ENCODE measurements at places on chromosomes 7 and 10. TPM values are rescaled to one million over a fixed set of nuclear protein-coding genes. Genes with fewer than 3 reads are reported as not detected.

Gene GPR26
- not detected for total RNA-seq

Gene C10orf143
- total RNA-seq: 0.44 TPM

Gene TMEM72
- total RNA-seq: not detected

Gene IFIT2
- 8.2 TPM for total RNA-seq

Gene GALNT17
- total RNA-seq: under 0.01 TPM

Gene NSUN5
- total RNA-seq: 24.3 TPM

Gene TMEM130
- 0.11 TPM for total RNA-seq

Gene MKI67
- 10.1 TPM for total RNA-seq

Gene OR2A1
- total RNA-seq: not detected

Gene POMZP3
- total RNA-seq: 1.8 TPM

Gene ARF5
- total RNA-seq: 116 TPM

Gene RHOBTB1
- total RNA-seq: 16.4 TPM

Gene KCND2
- 2.0 TPM for total RNA-seq

Gene KLLN
- 0.33 TPM for total RNA-seq

Gene ZNF804B
- total RNA-seq: not detected

Gene FKBP6
- under 0.01 TPM for total RNA-seq

Gene ZNF467
- total RNA-seq: 0.22 TPM

Gene ZNF716
- not detected for total RNA-seq

Gene LIPM
- not detected for total RNA-seq

Gene ZNF277
- 52.2 TPM for total RNA-seq

Gene ACBD7
- total RNA-seq: 4.5 TPM

Gene SPDYE1
- not detected for total RNA-seq

Gene LEP
- 0.12 TPM for total RNA-seq

Gene ERVW-1
- total RNA-seq: not detected

Gene PODXL
- 3.2 TPM for total RNA-seq

Gene SPDYE2B
- not detected for total RNA-seq

Gene ITGA8
- 1.1 TPM for total RNA-seq

Gene CHAT
- not detected for total RNA-seq

Gene AUTS2
- 5.1 TPM for total RNA-seq

Gene CLCN1
- total RNA-seq: not detected

Gene NOLC1
- total RNA-seq: 27.4 TPM

Gene C7orf33
- total RNA-seq: not detected

Gene NPSR1
- not detected for total RNA-seq

Data from uterine smooth muscle cell (primary cell).